ENCODE measurements at places on chromosomes 13 and 19.
A peak's percentile ranks its signal among the peaks of the same experiment; 100 is the strongest.

DNA sequence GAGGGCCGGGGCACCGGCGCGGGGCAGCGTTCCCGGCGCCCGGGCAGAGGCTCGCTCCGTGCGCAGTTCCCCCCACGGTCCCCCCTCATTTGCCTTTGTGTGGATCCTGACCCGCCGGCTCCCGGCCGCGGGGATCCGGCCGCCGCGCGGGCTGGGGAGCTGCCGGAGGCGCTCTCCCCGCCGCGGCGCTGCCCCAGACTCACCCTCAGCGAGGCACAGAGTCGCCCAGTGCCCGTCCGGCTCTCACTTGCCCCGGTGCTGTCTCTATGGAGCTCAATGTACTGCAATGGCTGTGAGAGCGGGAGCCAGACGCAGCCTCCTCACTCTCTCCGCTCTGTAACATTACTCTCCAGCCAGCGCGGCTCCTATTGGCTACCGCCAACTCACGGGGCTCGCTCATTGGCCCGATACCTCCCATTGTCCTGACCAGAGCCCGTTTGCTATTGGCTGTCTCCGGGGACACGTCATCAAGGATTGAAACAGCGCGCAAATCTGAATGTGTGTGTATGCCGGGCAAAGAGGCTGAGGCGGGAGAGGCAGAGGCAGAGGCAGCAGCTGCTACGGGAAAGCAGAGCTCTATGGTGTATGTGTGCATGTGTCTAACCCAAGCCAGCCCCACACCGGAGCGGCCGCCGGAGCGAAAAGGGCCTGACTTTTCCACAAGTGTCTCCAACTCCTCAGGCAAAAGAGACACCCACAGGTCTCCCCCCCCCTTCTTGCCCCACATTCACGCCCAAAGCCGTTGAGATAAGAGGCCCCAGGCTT is at the start of gene HMGB1:
TSS of gene HMGB1 (minus strand) at position 344 of the 765 bp plus-strand sequence. CDS start 2,256 bp downstream, outside the sequence.
- peak; percentile 76 for DNase-seq

DNA sequence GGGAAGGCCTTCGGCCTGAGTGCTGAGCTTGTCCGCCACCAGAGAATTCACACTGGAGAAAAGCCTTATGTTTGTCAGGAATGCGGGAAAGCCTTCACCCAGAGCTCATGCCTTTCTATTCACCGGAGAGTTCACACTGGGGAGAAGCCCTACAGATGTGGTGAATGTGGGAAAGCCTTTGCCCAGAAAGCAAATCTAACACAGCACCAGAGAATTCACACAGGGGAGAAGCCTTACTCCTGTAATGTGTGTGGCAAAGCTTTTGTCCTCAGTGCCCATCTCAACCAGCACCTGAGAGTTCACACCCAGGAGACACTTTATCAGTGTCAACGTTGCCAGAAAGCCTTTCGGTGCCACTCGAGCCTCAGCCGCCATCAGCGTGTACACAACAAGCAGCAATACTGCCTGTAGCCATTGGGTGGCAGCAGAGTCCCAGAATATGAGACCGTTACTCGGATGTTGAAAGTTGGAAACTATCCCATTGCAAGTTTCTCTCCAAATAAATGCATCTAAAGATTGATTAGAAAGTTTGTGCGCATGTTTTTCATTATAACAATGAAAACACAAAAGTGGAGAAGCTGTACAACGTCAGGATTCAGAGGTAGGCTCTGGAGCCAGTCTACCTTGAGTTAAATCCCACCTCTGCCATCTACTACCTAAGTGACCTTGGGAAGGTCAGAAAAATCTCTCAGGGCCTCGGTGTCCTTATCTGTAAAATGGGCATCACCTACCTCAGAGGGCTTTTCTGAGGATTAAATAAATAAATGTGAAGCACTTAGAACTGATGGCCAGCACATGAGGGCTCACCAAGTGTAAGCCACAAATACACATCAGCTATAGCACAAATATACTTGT is 21.1 kb downstream of the ZNF473 start:
- DNase-seq: peak; percentile 24

DNA sequence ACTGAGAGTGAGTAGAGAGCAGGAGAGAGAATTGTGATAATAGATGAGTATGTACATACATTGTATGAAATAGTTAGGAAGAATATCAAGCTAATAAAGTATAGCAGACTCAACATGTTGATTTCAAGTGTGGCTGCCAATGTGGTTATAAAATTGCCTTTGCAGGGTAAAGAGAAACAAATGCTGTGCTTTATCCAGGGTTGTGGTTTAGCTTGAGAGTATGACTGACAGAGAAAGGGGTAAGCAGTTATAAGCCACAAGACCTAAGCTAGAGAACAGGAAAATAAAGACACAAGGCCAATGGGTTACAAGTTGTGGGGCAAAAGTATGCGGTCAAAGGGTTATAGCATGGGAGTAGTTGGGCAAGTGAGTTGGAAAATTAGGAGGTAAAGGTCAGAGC is 1217.5 kb downstream of the DIAPH3 start:
- no peak for DNase-seq

GRCh38 chr13:86976521-86977324 is 694.4 kb upstream of the SLITRK5 start:
- DNase-seq: no peak

GRCh38 chr13:75103976-75104375 is 378.0 kb downstream of the TBC1D4 start:
- DNase-seq: no peak

DNA sequence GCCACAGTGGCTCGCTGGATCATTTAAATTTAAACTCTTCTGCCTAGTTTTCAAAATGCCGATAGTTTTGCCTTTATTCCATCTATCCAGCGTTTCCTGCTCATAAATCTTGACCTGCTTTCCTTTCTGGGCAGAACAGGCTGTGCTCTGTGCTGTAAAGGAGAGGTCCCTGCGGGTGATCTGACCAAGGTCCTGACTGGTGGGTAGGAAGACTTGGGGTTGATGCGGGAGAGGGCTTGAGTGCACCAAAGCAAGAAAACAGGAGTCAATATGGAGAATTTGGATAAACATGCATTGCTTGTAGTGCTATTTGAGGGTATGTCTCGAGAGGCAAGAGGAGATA is 533.6 kb downstream of the MYO16 start:
- DNase-seq: no peak

GRCh38 chr13:50760751-50761150 is 82.7 kb downstream of the DLEU7 start:
- no peak for DNase-seq

- DNase-seq: no peak
Measured at GRCh38 chr13:54611390-54611789, 1582.8 kb downstream of the OLFM4 start.

GRCh38 chr13:18993884-18994660 is 187.6 kb downstream of the TUBA3C start:
- no peak for DNase-seq

DNA sequence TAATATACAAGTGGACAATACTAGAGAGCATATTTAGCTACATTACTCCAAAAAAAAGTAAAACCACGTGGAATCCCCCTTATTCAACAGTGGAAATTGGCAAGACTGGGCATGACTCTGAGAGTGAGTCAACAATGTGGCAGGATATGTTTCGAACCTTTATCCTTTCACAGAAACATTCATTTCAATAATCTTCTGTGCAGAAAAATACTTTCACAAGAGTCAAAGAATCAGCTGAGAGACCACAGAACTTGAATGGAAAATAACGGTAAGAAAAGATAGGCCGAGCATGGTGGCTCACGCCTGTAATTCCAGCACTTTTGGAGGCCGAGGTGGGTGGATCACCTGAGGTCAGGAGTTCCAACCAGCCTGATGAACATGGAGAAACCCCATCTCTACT is 25.1 kb upstream of the CD70 start:
- no peak for DNase-seq

GRCh38 chr19:11769995-11770394 is 3.2 kb downstream of the ZNF441 start:
- DNase-seq: no peak

DNA sequence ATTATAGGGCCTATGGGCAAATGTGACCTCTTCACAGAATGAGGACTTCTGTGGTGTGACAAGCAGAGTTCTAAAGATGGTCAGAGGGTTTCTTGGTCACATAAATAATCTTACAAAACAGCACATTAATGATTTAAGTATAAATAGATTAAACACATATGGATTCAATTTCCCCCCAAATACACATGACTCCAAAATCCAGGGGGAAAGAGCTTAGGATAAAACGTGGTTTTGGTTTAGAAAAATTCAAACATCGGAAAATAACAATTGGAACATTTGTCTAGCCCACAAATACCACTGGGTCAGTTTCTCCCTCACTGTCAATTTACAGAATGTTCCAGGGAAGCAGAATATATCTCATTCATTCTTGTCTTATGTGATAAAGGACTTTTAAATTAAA is 283.1 kb downstream of the COG6 start:
- DNase-seq: no peak

DNA sequence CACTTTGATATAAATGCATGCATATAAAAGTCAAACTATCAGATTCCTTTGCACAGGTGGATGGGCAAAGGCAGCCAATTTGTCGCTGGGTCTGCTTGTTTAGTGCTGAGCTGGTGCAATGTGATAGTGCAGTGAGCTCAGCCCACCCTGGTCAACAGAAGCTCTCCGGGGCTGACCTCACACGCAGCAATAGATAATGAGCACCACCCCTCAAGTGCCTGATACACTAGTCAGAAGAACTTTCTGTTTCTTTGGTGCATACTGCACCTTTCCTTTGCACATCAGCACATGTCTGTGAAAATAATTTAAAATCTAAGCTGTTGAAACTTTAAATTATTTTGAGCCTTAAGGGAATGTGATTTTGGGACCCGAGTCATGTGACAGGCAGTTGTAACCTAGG is 20.2 kb downstream of the ATP8A2 start:
- DNase-seq: no peak

DNA sequence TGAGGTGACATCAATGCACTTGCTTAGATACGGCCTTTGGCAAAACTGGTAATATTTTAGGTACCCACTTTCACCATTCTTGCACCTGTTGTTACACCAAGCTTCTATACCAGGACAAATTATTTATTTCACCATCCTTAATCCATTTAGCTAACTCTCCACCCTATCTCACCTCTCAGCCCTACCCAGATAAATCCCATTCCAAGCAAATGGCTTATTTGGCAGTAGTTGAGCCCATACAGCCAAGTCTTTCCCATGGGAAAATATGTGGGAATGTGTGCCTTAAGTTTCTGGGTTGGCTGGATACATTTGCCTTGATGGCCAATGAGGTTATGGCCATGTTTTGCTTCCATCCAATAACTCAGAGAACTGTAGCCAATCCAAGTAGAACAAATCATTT is 551.9 kb downstream of the GPC6 start:
- no peak for DNase-seq

DNA sequence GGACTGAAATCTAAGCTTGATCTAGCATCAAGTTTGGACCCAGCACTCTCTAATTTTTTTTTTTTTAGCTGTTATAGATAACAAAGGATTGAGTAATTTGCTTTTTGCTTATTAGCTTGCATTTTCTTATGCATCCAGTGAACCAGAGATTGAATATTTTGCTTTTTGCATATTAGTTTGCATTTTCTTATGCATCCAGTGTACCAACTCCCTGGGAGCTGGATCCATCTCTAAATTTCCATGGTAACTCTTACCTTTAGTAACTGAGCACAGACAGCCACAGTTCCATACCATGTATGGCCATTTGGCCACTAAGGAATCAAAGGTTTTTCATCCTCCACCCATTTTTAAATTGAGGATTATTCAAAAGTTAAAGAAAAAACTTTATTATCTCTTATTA is 8.7 kb upstream of the ZNF548 start:
- DNase-seq: no peak

DNA sequence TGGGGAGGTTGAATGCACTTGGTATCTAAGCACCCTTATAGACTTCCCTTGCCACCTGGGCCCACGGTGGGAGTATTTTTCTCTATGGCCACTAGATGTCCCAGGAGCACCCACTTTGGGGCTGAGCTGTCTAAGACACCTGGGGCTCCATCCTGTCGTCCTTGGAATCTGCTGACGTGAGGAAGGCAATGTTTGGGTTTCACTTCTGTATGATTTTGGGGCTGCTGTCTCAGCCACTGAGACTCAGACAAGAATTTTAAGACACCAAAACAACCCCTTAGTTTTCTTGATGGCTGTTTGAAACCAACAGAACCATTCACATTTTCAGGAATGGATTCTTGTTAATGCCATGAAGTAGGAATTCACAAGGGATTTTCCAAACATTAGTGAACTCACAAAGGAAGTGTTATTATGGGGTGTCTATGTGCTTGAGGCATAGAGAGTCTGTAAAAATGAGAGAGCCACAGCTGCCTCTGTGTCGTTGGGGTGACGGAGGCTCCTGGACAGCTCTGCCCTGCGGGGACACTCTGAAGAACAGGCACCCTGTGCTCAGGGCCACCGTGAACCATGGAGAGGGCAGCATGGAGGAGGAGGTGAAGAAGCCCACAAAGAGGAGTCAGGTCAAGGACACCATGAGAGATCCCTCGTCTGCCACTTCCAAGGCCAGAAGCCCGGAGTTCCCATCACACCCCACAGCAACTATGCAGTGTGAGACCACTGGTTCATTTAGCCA is 106.8 kb upstream of the SPATA13 start:
- DNase-seq: no peak

DNA sequence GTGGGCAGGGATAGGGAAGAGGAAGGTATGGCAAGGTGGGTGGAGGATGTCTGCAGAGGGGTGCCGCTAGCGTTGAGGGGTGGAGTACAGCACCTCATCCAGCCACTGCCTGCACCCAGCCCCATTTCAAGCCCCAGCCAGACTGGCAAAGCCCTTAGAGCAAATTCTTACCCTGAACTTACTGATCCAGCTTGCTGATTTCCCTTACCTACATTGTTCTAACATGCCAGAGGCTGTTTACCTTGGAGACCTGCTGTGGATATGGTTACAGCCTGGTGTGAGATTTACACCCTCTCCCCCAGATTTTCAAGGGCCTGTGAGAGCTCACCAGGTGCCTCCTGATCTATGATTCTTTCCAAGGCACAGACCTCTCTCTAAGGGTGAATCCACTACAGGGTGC is 86.0 kb downstream of the ZNF726 start:
- DNase-seq: no peak

DNA sequence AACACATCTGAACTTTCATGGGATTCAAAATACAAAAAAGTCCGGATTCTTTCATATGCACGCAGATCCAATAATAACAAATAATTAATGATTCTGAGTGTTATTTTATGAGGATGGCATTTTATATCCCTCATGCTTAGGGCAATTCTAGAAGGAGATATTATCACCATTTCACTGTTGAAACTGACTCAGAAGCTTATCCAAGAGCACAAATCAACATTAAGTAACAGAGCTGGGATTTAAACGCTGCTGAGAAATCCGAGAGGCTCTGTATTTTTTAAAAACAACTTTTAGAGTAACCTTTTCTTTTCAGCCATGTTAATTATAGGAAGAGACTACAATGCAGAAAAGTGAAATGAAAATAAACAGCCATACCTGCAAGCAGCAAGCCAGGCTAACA is 30.3 kb downstream of the ATP7B start:
- DNase-seq: no peak

- DNase-seq: no peak
Measured at GRCh38 chr13:39773833-39774232, 118.4 kb downstream of the COG6 start.

DNA sequence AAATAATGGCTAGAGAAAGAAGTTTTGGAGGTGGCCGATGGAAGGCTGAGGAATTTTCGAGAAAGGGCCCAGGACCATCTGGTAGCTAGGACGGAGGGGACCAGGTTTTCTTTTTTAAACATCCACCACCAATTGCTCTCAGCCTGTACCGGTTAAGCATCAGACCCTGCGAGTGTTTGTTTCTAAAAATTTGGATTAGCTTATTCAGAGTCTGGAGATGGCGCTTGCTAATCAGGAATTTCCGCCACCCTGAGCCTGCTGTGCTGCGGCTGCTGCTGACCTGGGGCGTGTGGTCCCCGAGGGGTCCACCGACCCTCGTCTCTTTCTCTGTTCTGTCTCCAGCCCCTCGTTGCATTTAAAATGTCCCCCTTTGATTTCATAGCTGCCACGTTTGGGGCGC is 2.0 kb downstream of the UHRF1 start:
- DNase-seq: no peak

Data from CMK (cell line).